Lung (tissue), 17 donors: ENCODE measurements at places on chromosomes 12 and 14. TPM values are rescaled to one million over a fixed set of nuclear protein-coding genes. Genes with fewer than 3 reads are reported as not detected.

DNA sequence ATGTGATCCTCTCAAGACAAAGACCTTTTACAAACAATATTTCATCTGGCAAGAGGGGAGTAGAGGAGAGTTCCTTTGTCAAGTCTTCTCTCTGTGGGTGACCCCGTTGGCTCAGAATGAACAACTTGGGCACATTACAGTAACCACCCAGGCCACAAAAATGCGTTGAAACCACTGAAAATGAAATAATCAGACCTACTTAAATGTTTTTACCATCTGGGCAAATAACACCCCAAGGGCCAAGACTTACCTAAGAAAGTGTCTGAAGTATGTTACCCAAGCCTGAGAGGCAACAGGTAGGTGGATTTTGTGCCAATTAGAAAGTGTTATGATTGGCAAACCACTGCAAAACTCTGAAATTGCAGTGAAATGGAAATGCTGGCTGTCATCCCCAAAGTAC lies 1.3 kb downstream of the TC2N start:
- H3K27me3 ChIP-seq: no peaks in the 10 kb centered on the region
- no peak for DNase-seq
- no peak overlapping the region for H3K4me3 ChIP-seq
- H3K27ac ChIP-seq: no peak overlapping the region
- peaks cover 8% of the 10 kb centered on the region for H3K4me1 ChIP-seq

GRCh38 chr14:24613747-24614146 lies 4.3 kb upstream of the GZMH start:
- no peak overlapping the region for H3K27ac ChIP-seq
- no peaks in the 10 kb centered on the region for H3K4me1 ChIP-seq
- DNase-seq: no peak
- no peaks in the 10 kb centered on the region for H3K27me3 ChIP-seq
- H3K4me3 ChIP-seq: no peak overlapping the region

LTBP2 gene
- polyA plus RNA-seq: 13.2 TPM

PPM1H gene
- polyA plus RNA-seq: 2.4 TPM

PTPRB gene
- polyA plus RNA-seq: 24.5 TPM

DNA sequence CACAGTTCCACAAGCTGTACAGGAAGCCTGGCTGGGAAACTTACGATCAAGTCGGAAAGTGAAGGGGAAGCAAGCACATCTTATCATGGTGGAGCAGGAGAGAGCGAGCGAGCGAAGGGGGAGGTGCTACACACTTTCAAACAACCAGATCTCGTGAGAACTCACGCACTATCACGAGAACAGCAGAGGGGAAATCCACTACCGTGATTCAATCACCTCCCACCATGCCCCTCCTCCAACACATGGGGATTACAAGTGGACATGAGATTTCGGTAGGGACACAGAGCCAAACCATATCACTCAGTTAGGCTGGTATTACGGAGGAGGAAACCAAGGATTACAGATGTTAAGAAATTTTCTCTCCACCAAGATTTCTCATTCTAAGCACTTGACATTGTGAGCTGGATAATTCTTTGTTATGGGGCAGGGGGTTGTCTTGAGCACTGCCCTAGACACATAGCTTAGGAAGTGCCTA lies 262.0 kb upstream of the G2E3 start:
- H3K36me3 ChIP-seq: no peaks in the 10 kb centered on the region
- no peak overlapping the region for H3K4me3 ChIP-seq
- H3K4me1 ChIP-seq: no peaks in the 10 kb centered on the region
- no peak for DNase-seq
